ENCODE measurements at places on chromosomes 5 and 9. TPM values are rescaled to one million over a fixed set of nuclear protein-coding genes. Genes with fewer than 3 reads are reported as not detected.

GRCh38 chr5:141872496-141873356, 5.5 kb downstream of the PCDH1 start:
- DNase-seq = no peak

DNA sequence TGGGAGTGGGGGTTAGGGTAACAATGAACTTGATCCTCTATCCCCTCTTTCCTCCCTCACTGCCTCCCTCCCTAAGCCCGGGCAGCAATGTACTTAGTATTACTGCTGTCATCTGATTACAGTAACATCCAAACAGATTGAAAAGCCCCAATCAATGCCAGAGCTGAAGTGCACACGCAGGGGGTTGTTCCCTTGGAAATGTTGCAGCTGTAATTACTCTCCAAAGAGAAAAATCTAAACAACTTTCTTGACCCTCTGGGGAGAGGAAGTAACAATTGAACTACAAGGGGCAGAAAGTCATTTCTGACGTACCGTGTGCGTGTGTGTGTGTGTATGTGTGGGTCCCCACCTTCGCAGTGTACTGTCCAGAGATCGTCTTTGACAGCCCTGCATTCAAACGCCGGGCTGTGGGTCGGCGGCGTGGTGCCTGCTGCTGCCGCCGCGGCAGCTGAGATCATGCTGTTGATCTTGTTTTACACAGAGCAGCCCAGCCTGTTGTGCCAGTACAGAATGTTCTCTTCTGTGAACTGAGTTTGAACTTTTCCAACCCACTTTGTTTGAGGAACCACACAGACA, 66.0 kb upstream of the KLF9 start:
- no peak for DNase-seq

- DNase-seq = no peak
Observed at GRCh38 chr9:34097865-34098264, 28.6 kb downstream of the DCAF12 start.

Gene ASPN
- polyA plus RNA-seq = 8.5 TPM

Gene PCSK1
- 0.22 TPM for polyA plus RNA-seq
